HFFc6 (cell line): ENCODE measurements at places on chromosomes 6 and 20.

DNA sequence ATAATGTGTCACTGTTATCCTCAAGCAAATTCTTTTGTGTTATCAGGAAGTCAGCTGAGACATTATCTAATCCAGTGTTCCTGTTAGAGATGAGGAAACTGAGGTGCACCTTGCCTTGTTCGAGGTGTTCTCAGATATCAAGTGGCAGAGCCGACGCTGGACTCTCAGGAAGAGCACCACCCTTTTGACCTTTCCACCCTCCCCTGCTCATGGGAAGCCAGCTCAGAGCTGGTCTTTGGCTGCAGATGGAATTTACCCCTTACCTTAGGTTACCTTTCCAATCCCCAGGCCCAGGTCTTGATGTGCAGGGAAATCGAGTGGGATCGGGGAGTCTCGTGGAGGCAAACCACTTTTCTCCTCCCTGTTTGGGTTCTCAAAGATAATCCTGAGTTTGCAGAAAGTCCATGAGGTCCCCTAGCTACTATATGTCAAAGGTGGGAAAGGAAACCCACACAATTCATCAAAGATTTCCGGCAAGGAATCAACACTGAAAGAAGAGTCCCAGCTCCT lies 62.9 kb upstream of the PIM1 start:
- no peak for DNase-seq

- no peak for DNase-seq
Measured at GRCh38 chr6:44185953-44186634, 27.5 kb downstream of the CAPN11 start.

DNA sequence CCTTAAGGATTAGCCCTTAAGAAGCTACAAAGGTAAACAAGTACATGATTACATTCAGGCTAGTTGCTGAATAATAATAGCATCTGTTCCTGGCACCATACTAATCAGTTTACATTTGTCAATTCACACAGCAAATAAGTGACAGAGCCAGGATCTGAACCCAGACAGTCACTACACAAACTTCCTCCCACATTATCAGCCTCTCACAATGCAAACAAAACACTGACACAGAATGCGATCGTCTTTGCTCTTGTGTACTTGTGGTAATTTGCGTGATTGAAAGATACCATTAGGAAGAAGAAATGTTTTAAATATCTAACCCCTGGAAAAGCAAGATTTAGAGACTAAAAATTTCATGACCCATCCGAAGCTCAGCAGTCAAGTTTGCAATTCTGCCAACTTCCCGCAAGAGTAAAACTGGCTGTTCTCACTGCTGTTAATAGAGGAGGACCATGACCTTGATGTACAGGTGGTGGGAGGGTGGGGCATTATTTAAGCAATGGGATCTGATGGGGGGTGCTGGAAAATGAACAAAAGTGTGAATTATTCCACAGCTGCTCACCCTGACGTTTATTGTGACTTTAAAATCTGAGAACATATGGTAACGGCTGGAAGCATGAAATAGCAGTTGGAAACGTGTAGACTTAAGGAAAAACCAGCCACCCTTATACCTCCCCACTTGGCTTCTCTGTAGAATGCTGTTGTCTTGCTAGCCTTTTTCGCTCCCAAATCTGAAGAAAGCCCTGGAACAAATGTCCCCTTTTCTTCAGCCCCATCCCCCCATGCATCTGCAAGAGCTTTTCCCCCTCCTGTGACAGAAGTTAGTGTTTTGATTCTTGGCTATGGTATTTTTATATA lies 95.3 kb upstream of the ARMC2 start:
- no peak for DNase-seq

GRCh38 chr20:45377269-45377668 lies 856 bp downstream of the TP53TG5 start:
- DNase-seq, result no peak

DNA sequence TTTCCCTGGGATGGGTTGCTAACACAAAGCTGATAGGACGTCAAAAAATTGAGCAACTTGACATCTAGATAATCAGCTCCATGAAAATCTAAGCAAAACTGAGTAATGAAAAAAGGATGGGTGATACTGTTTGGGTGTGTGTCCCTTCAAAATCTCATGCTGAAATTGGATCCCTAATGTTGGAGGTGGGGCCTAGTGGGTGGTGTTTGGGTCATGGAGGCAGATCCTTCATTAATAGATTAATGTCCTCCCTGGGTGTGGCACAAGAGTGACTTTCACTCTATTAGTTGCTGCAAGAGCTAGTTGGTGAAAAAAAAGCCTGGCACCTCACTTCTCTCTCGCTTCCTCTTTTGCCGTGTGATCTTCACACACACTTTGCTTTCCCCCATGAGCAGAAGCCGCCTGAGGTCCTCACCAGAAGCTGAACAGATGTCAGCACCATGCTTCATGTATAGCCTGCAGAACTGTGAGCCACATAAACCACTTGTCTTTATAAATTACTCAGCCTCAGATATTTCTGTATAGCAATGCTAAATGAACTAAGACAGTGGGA lies 160.9 kb downstream of the FRK start:
- no peak for DNase-seq

DNA sequence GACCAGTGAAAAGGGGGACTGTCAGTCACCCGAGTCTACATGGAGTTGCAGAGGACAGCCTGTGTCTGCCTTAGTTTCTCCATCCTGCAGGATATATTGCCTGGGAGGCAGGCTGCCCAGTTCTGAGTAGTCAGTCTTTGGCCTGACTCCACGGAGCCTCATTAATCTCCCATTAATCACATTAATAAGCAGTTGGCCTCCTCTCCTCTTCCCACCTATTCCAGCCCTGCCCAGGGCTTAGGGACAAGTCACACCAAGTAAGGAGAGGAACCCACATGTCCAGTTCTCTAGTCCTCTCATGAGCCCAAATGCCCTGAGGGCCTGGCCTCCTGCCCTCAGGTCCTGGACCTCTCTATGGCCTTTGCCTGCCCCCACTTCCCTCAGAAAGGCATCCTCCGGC lies 1.3 kb upstream of the MUCL3 start:
- no peak for DNase-seq

DNA sequence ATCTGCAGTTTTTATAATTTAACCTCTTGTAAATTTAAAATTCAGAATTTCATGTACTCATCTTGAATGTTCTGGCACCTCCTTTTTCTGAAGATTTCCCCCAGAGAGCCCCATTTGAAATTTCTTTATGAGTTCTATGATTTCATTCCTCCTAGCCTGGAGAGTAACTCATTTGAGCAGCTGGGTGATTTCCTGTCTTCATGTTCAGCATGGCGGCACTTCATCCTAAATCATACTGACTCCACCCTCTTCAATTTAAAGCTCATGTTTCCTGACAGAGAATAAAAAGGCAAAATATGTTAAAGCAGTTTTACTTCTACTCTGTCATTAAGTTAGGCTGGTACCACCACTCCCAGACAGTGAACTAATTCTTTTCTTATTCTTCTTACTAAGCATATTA lies 250.9 kb upstream of the POU3F2 start:
- DNase-seq, result no peak

GRCh38 chr6:135346747-135347146 lies 150.8 kb downstream of the AHI1 start:
- peak; percentile 53 for DNase-seq

DNA sequence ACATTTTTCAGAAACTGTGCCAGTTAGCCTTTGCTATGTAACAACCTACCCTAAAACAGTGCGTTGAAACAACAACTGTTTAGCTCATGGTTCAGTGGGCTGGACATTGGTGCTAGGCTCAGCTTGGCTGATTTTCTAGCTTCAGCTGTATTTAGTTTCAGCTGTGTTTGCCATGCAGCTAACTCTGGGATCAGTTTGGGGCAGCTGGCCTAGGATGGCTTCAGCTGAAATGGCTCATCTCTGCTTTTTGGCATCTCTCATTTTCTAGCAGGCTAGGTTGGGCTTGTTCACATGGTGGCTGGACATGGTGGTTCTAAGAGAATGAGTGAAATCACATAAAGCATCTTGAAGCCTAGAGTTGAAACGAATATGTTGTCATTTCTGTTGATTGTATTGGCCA lies 464.2 kb downstream of the QKI start:
- no peak for DNase-seq

DNA sequence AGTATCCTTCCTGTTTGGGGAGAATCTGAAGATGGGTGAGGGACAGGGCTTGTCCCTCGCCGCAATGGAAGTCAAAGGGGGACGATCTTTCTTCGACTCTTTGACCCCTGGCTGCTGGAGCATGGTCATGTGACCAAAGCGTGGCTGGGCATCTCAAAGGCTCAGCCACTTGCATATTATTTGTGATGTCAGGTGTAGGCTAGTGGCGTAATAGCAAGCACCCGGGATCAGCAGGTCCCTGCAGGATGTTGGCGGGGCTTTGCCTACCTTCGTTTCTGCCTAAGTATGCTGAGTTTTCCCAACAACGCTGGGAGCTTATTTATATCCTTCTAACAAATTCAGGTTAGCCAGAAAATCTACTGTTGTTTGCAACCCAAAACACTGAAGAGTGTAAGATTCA lies 50.3 kb upstream of the IL20RA start:
- no peak for DNase-seq

- DNase-seq, result peak; percentile 66
Measured at GRCh38 chr6:87334683-87335082, 5.6 kb upstream of the GJB7 start.

DNA sequence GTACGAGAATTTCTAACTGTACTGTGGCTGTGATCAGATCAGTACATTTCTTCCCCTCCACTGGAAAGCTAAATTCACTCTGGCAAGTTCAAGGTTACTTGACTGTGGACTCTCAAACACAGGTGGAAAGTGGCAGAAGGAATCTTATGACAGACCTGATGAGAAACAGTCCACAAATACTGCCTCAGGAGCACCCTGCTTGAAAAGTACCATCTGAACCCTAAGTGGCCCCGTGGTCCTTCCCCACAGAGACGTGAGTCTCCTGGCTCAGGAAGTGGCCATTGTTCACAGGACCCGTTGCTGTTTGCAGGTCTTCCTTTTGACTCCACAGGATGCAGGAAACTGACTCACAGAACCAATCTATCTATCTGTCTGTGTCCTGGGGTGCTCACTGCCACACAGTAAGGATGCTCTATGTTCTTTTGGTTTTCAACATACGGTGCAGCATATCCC lies 47.5 kb upstream of the NHSL1 start:
- no peak for DNase-seq

DNA sequence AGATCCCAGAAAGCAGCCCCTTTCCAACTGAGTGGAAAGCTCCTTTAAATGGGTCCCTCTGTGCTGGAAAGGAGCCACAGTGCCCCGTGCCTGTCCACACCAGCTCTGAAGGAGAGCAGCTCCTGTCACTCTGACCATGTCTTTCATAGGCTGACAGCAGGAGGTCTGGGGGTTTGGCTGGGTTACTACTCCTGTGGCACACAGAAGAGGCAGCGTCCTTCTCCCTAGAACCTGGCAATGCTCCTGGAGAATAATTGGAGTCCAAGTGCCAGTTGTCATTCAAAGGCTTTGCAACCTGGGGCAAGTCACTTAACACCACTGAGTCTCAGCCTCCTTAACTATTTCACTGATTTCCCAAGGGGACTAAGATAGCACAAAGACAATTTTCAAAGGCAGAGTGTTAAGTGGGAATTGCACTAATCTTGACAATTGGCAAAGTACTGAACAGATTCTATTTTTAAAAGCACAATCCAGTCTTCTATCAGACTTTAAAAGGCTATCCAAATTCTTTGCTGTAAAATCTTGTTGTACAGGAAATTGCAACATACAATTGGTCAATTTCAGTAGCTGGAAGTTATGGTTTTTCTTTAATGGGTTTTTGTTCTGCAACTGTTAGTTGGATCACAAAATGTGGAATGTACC lies 457.2 kb downstream of the KIF16B start:
- DNase-seq, result no peak

DNA sequence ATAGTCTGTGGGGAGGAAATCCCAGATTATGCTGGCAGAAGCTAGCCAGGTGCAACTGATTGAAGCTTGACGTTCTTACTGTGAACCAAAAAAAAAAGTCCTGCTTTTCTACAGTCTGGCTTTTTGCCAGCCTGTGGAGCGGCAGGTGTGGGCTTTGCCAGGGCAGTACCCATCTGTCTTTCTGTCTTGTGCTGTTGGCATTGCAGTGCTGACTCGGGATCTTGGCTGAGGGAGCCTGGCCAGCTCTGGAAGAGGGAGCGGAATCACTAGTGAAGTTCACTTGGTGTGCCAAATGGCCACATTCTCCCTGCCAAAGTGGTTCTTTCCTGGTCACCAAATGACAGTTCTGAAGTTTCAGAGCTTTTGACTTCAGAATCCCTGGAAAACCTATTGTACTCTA lies 5.0 kb downstream of the KIF3B start:
- DNase-seq, result no peak

DNA sequence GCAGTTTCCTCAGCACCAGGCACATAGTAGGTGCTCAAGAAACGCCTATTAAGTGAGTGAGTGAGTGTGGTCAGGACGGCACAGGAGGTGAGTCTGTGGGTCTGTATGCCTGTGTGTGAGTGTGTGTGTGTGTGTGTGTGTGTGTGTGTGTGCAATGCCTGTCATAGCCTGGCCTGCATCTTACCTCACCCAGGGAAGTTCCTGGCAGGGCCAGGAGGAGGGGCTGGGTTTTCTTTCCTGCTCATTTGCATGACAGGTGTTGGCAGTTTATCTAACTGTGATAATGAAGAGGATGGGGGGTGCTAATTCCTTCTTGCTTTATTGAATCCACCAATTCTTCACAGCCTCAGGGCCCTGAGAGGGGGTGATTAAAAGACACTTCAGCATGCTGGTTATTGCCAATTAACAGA lies 146.7 kb upstream of the MLN start:
- DNase-seq, result no peak

DNA sequence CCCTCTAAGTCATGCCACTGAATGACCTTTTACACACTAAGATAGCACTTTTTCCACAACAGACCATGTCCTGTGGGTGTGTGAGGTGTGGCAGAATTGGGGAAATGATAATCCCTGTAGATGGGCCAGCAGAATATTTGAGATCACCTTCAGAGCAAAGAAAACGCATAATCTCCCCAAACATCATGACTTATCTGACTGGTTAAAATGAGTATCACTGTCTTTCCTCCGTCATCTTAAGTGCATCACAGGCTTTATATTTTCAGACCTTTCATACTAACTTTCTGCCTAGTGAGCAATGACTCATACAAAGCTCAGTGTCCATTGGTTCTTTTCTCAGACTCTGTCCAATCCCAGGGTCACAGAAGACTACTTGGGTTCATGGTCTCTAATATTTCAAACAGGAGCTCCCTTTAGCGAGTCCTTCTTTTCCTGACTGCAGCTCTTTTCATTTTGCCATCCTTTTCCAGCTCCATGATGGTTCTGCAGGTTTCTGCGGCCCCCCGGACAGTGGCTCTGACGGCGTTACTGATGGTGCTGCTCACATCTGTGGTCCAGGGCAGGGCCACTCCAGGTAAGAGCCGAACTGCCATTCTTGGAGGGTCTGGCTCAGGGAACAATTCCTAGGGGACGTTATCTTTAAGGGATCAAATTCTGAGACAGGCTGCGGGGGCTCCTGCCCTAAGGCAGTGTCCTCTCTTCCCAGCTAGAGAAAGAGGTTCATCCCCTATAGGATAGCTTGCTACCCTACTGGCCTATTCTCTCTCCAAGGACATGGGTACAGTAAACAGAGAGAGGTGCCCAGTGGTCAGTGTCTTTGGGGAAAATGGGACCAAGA lies at the start of gene HLA-DPB1:
Gene HLA-DPB1 (plus strand): TSS at position 423 of the 838 bp plus-strand sequence. CDS start 52 bp downstream, at position 475.
- DNase-seq, result peak; percentile 62

GRCh38 chr6:124747349-124747748 lies 214.9 kb upstream of the RNF217 start:
- DNase-seq, result no peak

- no peak for DNase-seq
Measured at GRCh38 chr6:90368001-90368400, 71.4 kb upstream of the BACH2 start.

GRCh38 chr20:14918976-14919375 lies 581.6 kb upstream of the FLRT3 start:
- no peak for DNase-seq

- no peak for DNase-seq
Measured at GRCh38 chr20:50879649-50880550, 51.3 kb downstream of the ADNP start.

GRCh38 chr6:30752157-30752927 lies 8.0 kb upstream of the IER3 start:
- peak; percentile 100 for DNase-seq
